Left ventricle myocardium superior (tissue), 1 donor: ENCODE measurements at places on chromosomes 1 and 21. TPM values are rescaled to one million over a fixed set of nuclear protein-coding genes. Genes with fewer than 3 reads are reported as not detected.

GRCh38 chr1:209527993-209528717 lies 55.4 kb upstream of the CAMK1G start:
- DNase-seq, result no peak

- DNase-seq, result no peak
These were observed 5.6 kb downstream of the RNF2 start for GRCh38 chr1:185050823-185051451.

- peak; percentile 73 for DNase-seq
These were observed 87.2 kb downstream of the MRPL37 start for GRCh38 chr1:54287176-54287650.

The F13B gene
- not detected for total RNA-seq

- DNase-seq, result no peak
These were observed 93.9 kb upstream of the PALMD start for GRCh38 chr1:99551812-99552614.
